Hepatocyte (in vitro differentiated cells): ENCODE measurements at places on chromosomes 7 and 10. TPM values are rescaled to one million over a fixed set of nuclear protein-coding genes. Genes with fewer than 3 reads are reported as not detected.
A peak's percentile ranks its signal among the peaks of the same experiment; 100 is the strongest.

Gene LEP
- total RNA-seq = not detected in 2 replicates

DNA sequence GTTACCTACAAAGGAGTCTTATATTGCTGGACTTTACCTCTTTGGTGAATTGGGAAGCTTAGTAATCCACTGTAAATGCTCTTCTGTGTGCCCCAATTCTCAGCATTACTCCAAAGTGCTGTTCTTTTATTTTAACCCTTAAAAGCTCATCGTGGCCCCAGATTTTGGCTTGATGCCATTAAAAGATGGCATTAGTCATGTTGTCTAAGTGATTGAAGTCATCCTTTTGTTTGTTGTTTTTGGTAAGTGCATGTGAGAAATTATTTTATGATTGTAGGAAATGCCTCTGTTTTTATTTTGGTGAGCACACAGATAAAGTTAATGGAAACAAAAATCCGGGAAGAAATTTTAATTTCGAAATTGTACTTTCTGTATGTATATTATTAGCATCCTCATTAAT lies 82.5 kb upstream of the GATA3 start:
- peaks cover 4% of the 10 kb centered on the region for H3K36me3 ChIP-seq
- no peaks in the 10 kb centered on the region for H3K4me1 ChIP-seq
- H3K4me3 ChIP-seq = no peak overlapping the region
- DNase-seq = no peak
- H3K27ac ChIP-seq = no peak overlapping the region
- no peaks in the 10 kb centered on the region for H3K27me3 ChIP-seq

Gene HTR7
- 1.6 and 1.8 TPM in 2 replicates for total RNA-seq

Gene SEM1
- 22.0 and 26.8 TPM in 2 replicates for total RNA-seq

- DNase-seq = no peak
- no peaks in the 10 kb centered on the region for H3K27me3 ChIP-seq
- no peak overlapping the region for H3K27ac ChIP-seq
- no peak overlapping the region for H3K4me3 ChIP-seq
Measured at GRCh38 chr7:118575393-118575948, 351.0 kb downstream of the ANKRD7 start.

DNA sequence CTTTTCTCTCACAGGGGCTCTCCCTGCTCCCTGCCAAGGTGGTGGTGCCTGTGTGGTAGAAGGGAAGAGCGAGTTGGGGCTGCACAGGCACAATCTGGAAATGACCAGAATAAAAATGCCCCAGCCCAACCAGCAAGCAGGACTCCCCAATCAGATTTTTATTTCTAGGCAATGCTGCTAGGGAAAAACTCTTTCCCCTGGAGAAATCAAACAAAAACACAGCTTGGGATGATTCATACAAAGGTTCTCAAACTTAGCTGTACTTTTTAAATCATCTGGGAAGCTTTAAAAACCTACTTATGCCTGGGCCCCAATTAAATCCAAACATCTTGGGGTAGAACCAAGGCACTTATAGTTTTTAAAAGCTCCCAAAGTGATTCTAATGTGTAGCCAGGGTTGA lies 243.2 kb downstream of the HTR7 start:
- H3K4me3 ChIP-seq = no peak overlapping the region
- peaks cover 1% of the 10 kb centered on the region for H3K27me3 ChIP-seq
- H3K4me1 ChIP-seq = no peaks in the 10 kb centered on the region
- H3K36me3 ChIP-seq = no peaks in the 10 kb centered on the region
- DNase-seq = no peak

DNA sequence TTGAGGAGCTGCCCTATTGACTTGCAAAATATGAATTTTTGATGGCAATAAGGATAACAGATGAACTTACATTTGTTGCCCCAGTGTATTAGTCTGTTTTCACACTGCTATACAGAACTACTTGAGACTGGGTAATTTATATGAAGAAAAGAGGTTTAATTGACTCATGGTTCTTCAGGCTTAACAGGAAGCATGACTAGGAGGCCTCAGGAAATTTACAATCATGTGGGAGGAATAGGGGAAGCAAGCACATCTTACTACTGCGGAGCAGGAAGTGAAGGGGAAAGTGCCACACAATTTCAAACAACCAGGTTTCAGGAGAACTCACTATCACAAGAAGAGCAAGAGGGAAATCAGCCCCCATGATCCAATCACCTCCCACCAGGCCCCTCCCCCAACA lies 57.9 kb downstream of the ZNF22 start:
- no peaks in the 10 kb centered on the region for H3K27me3 ChIP-seq
- H3K4me3 ChIP-seq = no peak overlapping the region
- H3K27ac ChIP-seq = no peak overlapping the region
- H3K4me1 ChIP-seq = no peaks in the 10 kb centered on the region

Gene ADCY1
- total RNA-seq = 2.9 and 3.0 TPM in 2 replicates

- H3K36me3 ChIP-seq = no peaks in the 10 kb centered on the region
- no peak overlapping the region for H3K27ac ChIP-seq
- H3K4me3 ChIP-seq = no peak overlapping the region
- H3K27me3 ChIP-seq = no peaks in the 10 kb centered on the region
Measured at GRCh38 chr7:51949726-51950644, 633.4 kb upstream of the COBL start.

GRCh38 chr10:51092402-51092801 lies 18.1 kb downstream of the PRKG1 start:
- H3K36me3 ChIP-seq = no peaks in the 10 kb centered on the region
- no peaks in the 10 kb centered on the region for H3K4me1 ChIP-seq
- peaks cover 3% of the 10 kb centered on the region for H3K27me3 ChIP-seq
- H3K27ac ChIP-seq = no peak overlapping the region
- no peak overlapping the region for H3K4me3 ChIP-seq
- DNase-seq = peak; percentile 19

DNA sequence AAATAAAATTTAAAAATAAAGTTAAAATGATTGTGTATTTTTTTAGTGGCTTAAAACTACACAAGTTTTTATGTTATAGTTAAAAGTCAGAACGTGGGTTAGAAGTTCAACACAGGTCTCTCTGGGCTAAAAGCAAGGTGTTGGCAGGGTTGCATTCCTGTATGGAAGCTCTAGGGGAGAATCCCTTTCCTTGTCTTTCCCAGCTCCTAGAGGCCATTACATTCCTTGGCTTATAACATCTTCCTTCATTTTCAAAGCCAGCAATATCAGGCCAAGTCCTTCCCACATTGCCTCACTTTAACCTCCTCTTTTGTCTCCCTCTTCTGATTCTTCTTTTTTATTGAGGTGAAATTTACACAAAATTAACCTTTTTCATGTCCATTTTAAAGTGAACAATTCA lies 52.4 kb upstream of the EEPD1 start:
- H3K4me3 ChIP-seq = no peak overlapping the region
- no peaks in the 10 kb centered on the region for H3K4me1 ChIP-seq
- no peak for DNase-seq

DNA sequence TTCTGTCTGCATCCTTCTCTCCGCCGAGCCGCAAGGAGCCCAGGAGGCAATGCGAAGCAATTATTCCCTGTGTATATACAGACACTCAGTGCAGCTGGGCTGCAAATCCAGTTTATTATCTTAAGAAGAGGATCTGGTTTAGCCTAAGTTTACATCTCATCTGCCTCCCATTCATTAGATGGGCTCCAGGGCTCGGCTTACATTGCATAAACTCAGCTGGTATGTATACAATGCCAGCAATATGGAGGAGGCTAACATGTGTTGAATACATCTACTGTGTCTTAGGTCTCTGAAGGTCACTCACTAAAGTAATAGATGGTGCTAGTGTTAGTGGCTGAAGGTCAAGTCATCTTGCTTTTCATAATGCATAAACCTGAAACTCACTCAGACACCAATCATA lies 996.8 kb downstream of the KCNMA1 start:
- peaks cover 20% of the 10 kb centered on the region for H3K4me1 ChIP-seq
- no peaks in the 10 kb centered on the region for H3K36me3 ChIP-seq
- H3K27ac ChIP-seq = peak overlapping the region; percentile 79

- H3K36me3 ChIP-seq = no peaks in the 10 kb centered on the region
- DNase-seq = no peak
- H3K4me3 ChIP-seq = no peak overlapping the region
- no peaks in the 10 kb centered on the region for H3K4me1 ChIP-seq
- no peak overlapping the region for H3K27ac ChIP-seq
Measured at GRCh38 chr10:22874189-22874854, 53.5 kb upstream of the ARMC3 start.

GRCh38 chr10:75436896-75437295 lies 5.5 kb downstream of the LRMDA start:
- H3K27ac ChIP-seq = no peak overlapping the region
- no peaks in the 10 kb centered on the region for H3K27me3 ChIP-seq
- DNase-seq = no peak

DNA sequence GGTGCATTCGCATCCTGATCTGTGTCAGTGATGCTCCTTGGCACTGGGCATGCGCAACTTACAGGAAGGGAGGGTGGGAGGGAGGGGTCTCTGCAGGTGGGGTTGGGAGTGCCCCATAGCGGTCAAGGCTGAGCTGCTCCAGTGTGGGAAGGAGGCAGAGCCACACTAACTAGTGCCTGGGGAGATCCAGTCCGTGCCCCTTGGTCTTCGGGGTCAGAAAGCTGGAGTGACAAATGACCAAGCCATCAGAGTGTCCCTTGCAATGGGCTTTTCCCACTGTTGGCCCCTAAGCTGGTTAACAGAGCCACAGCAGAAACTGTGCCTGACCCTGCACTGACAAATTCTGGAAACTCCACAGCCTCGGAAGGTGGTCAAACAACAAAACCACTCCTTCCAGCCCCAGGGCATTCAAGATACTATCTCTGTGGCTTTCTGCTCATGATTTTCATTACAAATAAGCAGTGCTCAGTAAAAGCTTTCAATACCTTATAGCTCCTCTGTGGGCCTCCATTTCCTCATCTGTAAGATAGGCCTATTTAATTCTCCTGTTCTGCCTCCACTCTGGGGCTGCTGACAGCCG lies 138.1 kb upstream of the UNC5B start:
- H3K36me3 ChIP-seq = no peaks in the 10 kb centered on the region
- H3K27ac ChIP-seq = no peak overlapping the region
- peaks cover 3% of the 10 kb centered on the region for H3K27me3 ChIP-seq
- H3K4me1 ChIP-seq = no peaks in the 10 kb centered on the region
- no peak for DNase-seq

DNA sequence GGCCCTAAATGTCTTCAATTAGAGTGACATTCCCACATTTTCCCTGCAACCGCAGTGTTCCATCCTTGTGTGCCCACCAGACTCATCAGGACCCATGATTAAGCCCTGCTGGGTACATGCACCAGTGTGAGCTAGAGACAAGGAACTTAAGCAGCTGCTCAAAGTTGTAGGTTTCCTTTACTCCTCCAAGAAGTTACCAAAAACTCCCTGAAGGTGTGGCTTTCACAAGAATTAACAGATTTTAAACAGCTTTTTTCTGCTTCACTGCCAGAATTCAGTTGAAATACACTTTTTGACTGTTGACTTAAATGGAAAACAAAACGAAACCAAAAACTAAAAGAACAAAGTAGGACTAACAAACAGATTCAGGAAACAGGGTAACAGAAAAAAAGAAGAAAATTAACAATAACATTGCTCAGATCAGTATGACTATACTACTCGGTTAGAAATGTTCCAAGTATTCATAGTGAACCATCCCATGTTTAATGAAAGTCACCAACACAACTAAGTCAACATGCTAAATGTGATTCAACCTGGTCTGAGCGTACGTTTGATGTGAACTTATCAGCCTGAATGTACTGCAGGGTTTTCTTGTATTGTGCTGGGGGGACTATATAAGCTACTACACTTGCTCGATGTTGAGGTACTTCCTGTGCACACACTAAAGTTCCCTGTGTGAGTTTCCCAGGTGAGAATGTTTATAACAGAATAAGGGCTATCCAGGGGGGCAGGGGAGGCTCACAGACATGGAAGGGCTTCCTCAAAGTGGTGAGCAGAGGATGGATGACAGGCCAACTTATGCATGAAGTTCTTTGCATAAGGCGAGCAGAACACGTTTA lies 22.2 kb downstream of the SLC37A3 start:
- H3K4me3 ChIP-seq = no peak overlapping the region
- DNase-seq = no peak
- H3K4me1 ChIP-seq = no peaks in the 10 kb centered on the region
- H3K36me3 ChIP-seq = no peaks in the 10 kb centered on the region
- H3K27ac ChIP-seq = no peak overlapping the region
- H3K27me3 ChIP-seq = no peaks in the 10 kb centered on the region

DNA sequence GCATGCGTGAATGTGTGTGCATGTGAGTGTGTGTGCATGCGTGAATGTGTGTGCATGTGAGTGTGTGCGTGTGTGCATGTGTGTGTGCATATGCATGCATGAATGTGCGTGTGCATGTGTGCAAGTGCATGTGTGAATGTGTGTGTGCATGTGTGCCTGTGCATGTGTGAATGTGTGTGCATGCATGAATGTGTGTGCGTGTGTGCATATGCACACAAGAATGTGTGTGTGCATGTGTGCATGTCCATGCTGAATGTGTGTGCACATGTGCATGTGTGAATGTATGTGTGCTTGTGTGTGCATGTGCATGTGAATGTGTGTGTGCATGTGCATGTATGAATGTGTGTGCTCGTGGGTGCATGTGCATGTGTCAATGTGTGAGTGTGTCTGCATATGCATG lies 42.1 kb upstream of the NUB1 start:
- peaks cover 4% of the 10 kb centered on the region for H3K4me1 ChIP-seq
- no peak overlapping the region for H3K27ac ChIP-seq
- no peak for DNase-seq
- H3K36me3 ChIP-seq = no peaks in the 10 kb centered on the region
- H3K27me3 ChIP-seq = peaks cover 6% of the 10 kb centered on the region
- H3K4me3 ChIP-seq = no peak overlapping the region

- no peak overlapping the region for H3K27ac ChIP-seq
- H3K4me3 ChIP-seq = no peak overlapping the region
- no peaks in the 10 kb centered on the region for H3K36me3 ChIP-seq
- DNase-seq = no peak
Measured at GRCh38 chr10:124614003-124614659, 130.0 kb downstream of the FAM53B start.

Gene HIF1AN
- total RNA-seq = 13.7 and 15.5 TPM in 2 replicates

DNA sequence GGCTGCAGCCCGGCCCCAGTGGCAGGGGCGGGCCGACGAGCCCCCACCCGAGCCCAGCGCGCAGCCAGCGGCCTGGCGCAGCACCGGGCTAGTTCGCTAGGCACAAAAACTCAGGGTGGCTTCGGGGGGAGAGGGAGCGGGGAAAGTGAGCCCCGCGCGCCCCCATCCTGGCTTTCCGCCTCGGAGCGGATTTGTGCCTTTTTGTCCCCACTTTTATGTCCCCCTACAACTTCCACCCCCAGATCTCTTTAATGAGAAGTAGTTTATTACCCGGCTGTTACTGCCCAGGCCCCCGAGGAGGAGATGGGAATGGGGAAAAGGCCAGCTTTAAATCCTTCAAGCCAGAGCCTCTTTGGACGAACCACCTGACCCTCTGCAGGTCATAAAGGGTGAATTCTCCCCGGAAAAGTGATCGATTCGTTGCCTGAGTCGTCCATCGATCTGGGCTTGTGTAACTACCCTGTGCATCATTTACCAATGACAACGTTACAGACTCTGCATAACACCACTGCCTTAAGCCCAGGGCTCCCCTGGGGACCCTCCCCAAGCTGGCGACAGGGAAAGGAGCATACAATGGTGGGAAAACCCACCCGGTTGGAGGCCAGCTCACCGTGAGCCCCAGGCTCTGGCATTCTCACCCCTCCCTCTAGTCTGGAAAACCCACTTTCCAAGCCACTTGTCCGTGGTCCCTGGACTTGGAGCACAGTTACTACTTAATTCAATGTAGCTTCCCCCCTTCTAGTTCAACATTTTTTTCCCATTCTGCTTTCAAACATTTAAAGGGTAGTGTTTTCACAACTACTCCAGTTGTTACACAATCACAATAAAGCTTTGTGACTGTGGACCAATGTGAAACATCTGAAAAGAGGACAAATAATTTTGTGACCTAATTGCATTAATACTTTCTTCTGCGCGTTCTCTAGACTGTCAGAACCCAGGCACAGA lies 748 bp upstream of the SH3PXD2A start:
- no peak for DNase-seq
- peak overlapping the region; percentile 74 for H3K4me3 ChIP-seq
- no peaks in the 10 kb centered on the region for H3K36me3 ChIP-seq
- H3K27ac ChIP-seq = peak overlapping the region; percentile 43

Gene PHF14
- 49.1 and 58.6 TPM in 2 replicates for total RNA-seq

Gene CELF2
- 13.0 and 16.6 TPM in 2 replicates for total RNA-seq
